ENCODE measurements at places on chromosomes 4 and X. TPM values are rescaled to one million over a fixed set of nuclear protein-coding genes. Genes with fewer than 3 reads are reported as not detected.

RLIM gene
- 42.9 TPM for total RNA-seq

TAF7L gene
- total RNA-seq, result 0.39 TPM

CYBB gene
- not detected for total RNA-seq

TBC1D25 gene
- total RNA-seq, result 18.8 TPM

TMEM131L gene
- 10.2 TPM for total RNA-seq

SPINK2 gene
- total RNA-seq, result not detected

DNA sequence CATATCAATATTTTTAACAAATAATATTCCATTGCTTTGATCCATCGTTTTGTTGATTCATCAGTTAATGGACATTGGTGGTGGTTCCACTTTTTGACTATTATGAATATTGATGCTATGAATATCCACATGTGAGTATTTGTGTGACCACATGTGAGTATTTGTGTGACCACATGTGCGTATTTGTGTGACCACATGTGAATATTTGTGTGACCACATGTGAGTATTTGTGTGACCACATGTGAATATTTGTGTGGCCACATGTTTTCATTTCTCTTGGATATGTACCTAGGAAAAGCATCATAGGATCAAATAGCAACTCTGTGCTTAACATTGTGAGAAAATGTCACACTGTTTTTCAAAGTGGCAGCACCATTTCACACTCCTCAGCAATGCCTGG lies 433.6 kb upstream of the FRG1 start:
- no peak overlapping the region for H3K27ac ChIP-seq
- H3K4me3 ChIP-seq, result no peak overlapping the region
- H3K36me3 ChIP-seq, result no peaks in the 10 kb centered on the region
- no peaks in the 10 kb centered on the region for H3K4me1 ChIP-seq
- no peak for DNase-seq

GRCh38 chr4:125277790-125278189 lies 37.0 kb upstream of the FAT4 start:
- no peaks in the 10 kb centered on the region for H3K27me3 ChIP-seq
- H3K27ac ChIP-seq, result no peak overlapping the region
- no peak overlapping the region for H3K4me3 ChIP-seq
- H3K36me3 ChIP-seq, result no peaks in the 10 kb centered on the region

- DNase-seq, result no peak
- H3K4me3 ChIP-seq, result no peak overlapping the region
- no peak overlapping the region for H3K27ac ChIP-seq
- no peaks in the 10 kb centered on the region for H3K4me1 ChIP-seq
Measured at GRCh38 chrX:88977835-88978234, 230.8 kb downstream of the CPXCR1 start.

DNA sequence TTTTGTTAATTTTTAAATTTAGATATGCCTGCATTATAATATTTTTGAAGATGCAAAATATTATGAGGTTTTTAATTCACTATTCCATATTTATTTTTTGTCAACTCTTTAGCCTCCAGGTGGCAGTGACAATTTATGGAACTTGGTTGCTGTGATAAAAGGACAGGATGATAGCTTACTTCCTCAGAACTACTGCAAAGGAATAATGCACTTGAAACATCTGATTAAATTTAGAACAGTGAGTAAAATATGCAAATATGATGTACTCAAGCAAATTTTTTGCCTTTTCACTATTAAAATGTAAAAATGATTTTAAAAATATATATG lies 45.1 kb downstream of the SPATA4 start:
- no peak for DNase-seq
- no peaks in the 10 kb centered on the region for H3K36me3 ChIP-seq
- H3K4me3 ChIP-seq, result no peak overlapping the region
- no peak overlapping the region for H3K27ac ChIP-seq

DNA sequence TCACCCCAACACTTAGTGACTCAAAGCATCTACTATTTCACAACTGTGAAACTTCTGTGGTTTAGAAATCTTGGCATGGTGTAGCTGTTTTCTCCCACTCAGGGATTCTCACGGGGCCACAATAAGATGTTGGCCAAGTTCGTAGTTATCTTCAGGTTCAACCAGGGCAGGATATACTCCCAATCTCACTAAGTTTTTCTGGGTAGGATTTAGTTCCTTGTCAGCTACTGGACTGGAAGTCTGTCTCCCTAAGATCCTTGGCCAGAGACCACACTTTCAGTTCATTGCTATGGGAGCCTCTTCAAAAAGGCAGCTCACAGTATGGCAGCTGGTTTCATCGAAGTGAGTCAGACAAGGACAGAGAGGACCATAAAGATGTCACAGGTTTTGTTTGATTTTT lies 111.7 kb upstream of the PDHA2 start:
- peaks cover 10% of the 10 kb centered on the region for H3K4me1 ChIP-seq
- no peak overlapping the region for H3K27ac ChIP-seq
- no peak overlapping the region for H3K4me3 ChIP-seq
- H3K27me3 ChIP-seq, result no peaks in the 10 kb centered on the region

DNA sequence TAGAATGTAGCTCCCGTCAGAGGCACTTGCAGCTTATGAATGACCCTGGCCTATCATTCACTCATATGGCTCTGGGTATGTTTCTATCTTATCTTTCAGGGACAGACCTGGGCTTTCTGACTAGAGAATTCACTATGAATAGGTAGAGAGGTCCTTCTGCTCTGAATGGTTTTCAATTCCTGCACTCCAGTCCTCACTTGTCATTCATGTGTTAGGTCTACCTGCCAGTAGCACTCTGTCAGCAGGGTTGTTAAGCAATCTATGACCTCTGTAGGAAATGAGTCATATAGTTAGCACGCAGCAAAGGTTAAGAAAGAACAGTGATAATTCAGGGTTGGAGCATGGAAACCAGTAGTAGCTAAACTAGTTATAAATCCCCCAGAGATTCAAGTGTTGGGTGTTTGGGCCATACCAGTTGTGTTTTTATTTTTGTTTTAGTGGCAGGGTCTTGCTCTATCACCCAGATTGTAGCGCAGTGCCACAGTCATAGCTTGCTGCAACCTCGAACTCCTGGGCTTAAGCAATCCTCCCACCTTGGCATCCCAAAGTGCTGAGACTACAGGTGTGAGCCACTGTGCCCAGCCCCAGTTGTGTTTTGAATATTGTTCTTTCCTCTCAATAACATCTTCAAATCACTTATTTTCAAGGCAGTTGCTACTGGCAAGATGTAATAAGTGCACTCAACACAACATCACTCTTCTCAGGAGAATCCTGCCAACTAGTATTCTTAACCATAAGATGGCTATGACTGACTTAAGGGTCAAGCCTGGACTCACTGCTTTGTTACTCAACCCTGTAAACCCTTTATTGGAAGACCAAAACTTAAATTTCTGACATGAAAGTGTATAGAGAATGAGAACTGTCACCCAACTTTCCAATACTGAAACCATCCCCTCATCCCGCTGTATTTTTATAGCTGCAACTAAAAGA lies 25.1 kb downstream of the ARL13A start:
- H3K27me3 ChIP-seq, result no peaks in the 10 kb centered on the region
- no peaks in the 10 kb centered on the region for H3K36me3 ChIP-seq
- H3K4me1 ChIP-seq, result peaks cover 6% of the 10 kb centered on the region
- no peak for DNase-seq
- peak overlapping the region; percentile 74 for H3K27ac ChIP-seq

GRCh38 chr4:153514688-153515426 lies 48.7 kb downstream of the TMEM131L start:
- no peak overlapping the region for H3K4me3 ChIP-seq
- H3K27me3 ChIP-seq, result no peaks in the 10 kb centered on the region
- no peak for DNase-seq
- peaks cover 62% of the 10 kb centered on the region for H3K4me1 ChIP-seq
- no peak overlapping the region for H3K27ac ChIP-seq

- DNase-seq, result no peak
- no peak overlapping the region for H3K4me3 ChIP-seq
- H3K36me3 ChIP-seq, result no peaks in the 10 kb centered on the region
- H3K27me3 ChIP-seq, result peaks cover 4% of the 10 kb centered on the region
Measured at GRCh38 chr4:4662230-4662629, 120.4 kb upstream of the STX18 start.

GRCh38 chr4:40831146-40831907 lies 81.6 kb downstream of the NSUN7 start:
- H3K36me3 ChIP-seq, result peaks cover 46% of the 10 kb centered on the region
- H3K27me3 ChIP-seq, result no peaks in the 10 kb centered on the region
- H3K4me1 ChIP-seq, result peaks cover 3% of the 10 kb centered on the region

- DNase-seq, result no peak
- no peaks in the 10 kb centered on the region for H3K27me3 ChIP-seq
- H3K27ac ChIP-seq, result no peak overlapping the region
- no peak overlapping the region for H3K4me3 ChIP-seq
- H3K36me3 ChIP-seq, result no peaks in the 10 kb centered on the region
Measured at GRCh38 chr4:107246761-107247160, 210.6 kb upstream of the DKK2 start.

DNA sequence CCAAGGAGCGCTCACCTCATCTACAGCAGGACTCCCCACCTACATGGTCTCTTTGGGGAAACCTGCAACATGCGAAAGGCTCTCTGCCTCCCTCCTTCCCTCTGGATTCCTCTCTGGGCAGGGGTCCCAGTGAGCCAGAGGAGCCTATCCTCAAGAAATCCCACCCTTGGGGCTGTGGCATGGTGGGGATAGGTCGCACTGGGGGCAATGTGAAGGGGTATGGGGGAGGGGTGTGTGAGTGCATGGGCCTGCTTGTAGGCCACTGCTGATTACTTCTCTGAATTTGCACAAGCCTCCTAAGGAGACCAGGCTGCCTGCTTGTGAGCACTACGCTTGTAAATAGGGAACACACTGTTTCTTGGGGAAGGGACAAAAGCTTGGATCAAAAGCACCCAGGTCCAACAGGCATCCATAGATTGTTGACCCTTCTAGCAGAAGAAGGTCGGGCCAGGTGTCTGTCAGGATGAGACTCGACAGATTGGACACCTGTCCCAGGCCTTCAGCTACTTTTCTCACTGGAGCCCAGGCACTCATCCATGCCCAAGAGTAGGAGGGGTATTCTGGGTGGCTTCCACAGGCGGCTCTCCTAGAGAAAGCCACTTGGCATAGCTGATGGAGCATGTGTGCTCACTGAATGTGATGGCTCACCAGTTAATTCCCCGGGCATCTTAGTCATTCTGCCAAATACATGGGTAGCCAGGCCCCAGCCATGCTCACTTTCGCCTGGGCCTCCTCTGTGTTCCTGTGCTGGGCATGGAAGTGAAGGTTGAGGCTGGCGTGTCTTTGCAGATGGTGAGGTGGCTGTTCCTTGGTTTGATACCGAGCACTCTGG lies 75.0 kb downstream of the NBDY start:
- no peaks in the 10 kb centered on the region for H3K27me3 ChIP-seq
- H3K4me3 ChIP-seq, result no peak overlapping the region
- H3K4me1 ChIP-seq, result peaks cover 3% of the 10 kb centered on the region
- H3K36me3 ChIP-seq, result peaks cover 3% of the 10 kb centered on the region
- DNase-seq, result no peak
- H3K27ac ChIP-seq, result no peak overlapping the region

DNA sequence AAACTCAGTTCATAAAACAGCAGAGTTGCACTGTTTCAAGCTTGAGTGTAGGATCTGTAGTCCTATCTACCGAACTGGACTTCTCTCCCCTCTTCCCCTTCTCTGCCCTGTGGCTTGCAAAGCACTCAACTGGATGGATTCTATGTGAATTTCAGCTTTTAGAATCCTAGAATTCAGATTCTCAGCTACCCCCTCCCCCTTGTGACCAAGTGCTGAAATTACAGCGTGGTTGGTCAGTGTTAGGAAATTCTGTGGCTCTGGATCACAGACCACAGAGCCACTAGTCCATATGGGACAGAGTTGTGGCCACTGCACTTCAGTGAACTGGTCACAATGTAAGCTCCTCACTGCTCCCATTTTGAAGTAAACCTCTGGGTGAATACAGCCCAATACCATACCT lies 64.6 kb upstream of the TRPC5 start:
- no peaks in the 10 kb centered on the region for H3K36me3 ChIP-seq
- H3K4me3 ChIP-seq, result no peak overlapping the region
- H3K4me1 ChIP-seq, result no peaks in the 10 kb centered on the region

- no peak overlapping the region for H3K27ac ChIP-seq
- H3K27me3 ChIP-seq, result no peaks in the 10 kb centered on the region
- no peak overlapping the region for H3K4me3 ChIP-seq
Measured at GRCh38 chr4:189436207-189436606, 504.5 kb upstream of the FRG1 start.

- peaks cover 2% of the 10 kb centered on the region for H3K36me3 ChIP-seq
- H3K27ac ChIP-seq, result peak overlapping the region; percentile 49
- H3K4me3 ChIP-seq, result no peak overlapping the region
- H3K27me3 ChIP-seq, result no peaks in the 10 kb centered on the region
Measured at GRCh38 chr4:2859514-2859913, 15.9 kb downstream of the ADD1 start.

GRCh38 chr4:141802333-141802732 lies 165.9 kb downstream of the IL15 start:
- H3K27me3 ChIP-seq, result no peaks in the 10 kb centered on the region
- no peak overlapping the region for H3K4me3 ChIP-seq
- H3K36me3 ChIP-seq, result no peaks in the 10 kb centered on the region
- peak overlapping the region; percentile 90 for H3K27ac ChIP-seq

- DNase-seq, result peak; percentile 92
- no peaks in the 10 kb centered on the region for H3K36me3 ChIP-seq
- no peak overlapping the region for H3K27ac ChIP-seq
- H3K4me1 ChIP-seq, result peaks cover 23% of the 10 kb centered on the region
- H3K4me3 ChIP-seq, result peak overlapping the region; percentile 68
Measured at GRCh38 chr4:92305148-92305877, 1.5 kb downstream of the GRID2 start.

GRCh38 chr4:128459547-128459946 lies 171.9 kb upstream of the PGRMC2 start:
- H3K27me3 ChIP-seq, result no peaks in the 10 kb centered on the region
- no peak overlapping the region for H3K27ac ChIP-seq
- peaks cover 18% of the 10 kb centered on the region for H3K4me1 ChIP-seq
- no peak overlapping the region for H3K4me3 ChIP-seq
- no peaks in the 10 kb centered on the region for H3K36me3 ChIP-seq
- no peak for DNase-seq

- no peaks in the 10 kb centered on the region for H3K36me3 ChIP-seq
- peaks cover 35% of the 10 kb centered on the region for H3K4me1 ChIP-seq
- H3K27ac ChIP-seq, result peak overlapping the region; percentile 80
- no peaks in the 10 kb centered on the region for H3K27me3 ChIP-seq
Measured at GRCh38 chrX:130085551-130086446, 24.5 kb downstream of the ELF4 start.

DNA sequence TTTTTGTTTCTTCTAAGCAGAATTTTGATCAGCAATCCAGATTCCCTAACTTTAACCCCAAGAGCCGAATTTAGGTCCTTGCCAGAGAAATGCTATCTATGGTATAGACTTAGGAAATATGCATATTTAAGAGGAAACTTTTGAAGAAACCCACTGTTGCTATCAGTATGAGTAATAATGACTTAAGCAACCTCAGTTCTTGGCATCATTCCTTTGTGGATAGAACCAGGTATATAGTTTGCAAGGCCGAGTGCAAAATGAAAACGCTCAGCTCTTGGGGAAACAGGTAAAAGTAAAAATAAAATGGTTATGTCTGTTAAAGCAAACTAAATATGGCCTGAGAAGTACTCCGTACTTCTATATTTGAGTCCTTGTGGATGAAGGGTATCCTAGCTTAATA lies 78.1 kb downstream of the ARSF start:
- H3K36me3 ChIP-seq, result no peaks in the 10 kb centered on the region
- no peak for DNase-seq
- no peak overlapping the region for H3K27ac ChIP-seq

GRCh38 chr4:6881908-6882307 lies 27.7 kb upstream of the TBC1D14 start:
- peaks cover 20% of the 10 kb centered on the region for H3K4me1 ChIP-seq
- DNase-seq, result no peak
- peaks cover 39% of the 10 kb centered on the region for H3K36me3 ChIP-seq
- no peaks in the 10 kb centered on the region for H3K27me3 ChIP-seq
- no peak overlapping the region for H3K27ac ChIP-seq

All from chondrocyte (in vitro differentiated cells).